ENCODE measurements at places on chromosomes 12 and 14. TPM values are rescaled to one million over a fixed set of nuclear protein-coding genes. Genes with fewer than 3 reads are reported as not detected.
A peak's percentile ranks its signal among the peaks of the same experiment; 100 is the strongest.

DNA sequence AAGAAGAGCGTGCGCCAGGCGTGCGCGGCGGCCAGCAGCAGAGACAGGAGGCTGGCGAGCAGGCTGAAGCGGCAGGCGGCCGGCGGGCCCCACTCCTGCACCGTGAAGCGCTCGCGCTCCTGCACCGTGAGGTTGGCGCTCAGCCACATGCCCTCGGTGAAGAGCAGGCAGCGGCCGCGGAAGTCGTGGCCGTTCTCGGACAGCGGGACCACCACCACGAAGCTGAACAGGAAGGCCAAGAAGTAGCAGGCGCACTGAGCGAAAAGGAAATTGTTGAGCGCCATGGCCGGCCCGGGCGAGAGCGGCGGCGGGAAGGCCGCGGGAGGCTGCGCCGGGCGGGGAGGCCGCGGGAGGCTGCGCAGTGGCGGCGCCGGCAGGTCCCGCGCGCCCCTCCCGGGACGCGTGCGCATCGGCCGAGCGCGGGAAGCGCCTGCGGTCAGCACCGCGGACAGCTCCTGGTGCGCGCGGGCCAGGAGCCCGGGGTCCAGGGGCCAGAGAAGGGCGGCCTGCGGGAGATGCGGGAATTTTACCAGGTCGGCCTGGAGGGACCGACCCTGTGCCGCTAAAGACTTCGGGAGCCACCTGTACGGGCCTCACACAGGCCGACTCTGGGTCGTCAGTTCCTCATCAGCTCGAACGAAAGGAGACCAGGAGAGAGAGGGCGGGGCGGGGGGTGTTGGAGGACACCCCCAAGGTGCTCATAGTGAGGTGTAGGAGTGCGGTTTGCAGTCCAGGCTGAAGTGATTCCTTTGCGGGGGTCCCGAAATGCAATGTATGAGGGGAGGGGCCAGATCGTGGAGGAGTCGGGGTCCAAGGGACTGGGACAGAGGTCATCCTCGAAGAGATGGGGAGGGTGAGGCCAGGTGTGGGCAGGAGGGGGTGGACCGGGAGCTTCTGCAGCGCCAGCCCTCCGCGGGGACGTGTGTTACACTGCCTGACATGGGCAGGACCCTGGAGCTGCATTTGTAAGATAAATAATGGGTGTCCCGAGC, at the start of gene TMEM179:
TSS of gene TMEM179 (minus strand) at position 315 of the 992 bp plus-strand sequence. CDS start at position 284, 31 bp downstream.
- DNase-seq, result no peak

The MPHOSPH9 gene
- 32.8 TPM for polyA plus RNA-seq

DNA sequence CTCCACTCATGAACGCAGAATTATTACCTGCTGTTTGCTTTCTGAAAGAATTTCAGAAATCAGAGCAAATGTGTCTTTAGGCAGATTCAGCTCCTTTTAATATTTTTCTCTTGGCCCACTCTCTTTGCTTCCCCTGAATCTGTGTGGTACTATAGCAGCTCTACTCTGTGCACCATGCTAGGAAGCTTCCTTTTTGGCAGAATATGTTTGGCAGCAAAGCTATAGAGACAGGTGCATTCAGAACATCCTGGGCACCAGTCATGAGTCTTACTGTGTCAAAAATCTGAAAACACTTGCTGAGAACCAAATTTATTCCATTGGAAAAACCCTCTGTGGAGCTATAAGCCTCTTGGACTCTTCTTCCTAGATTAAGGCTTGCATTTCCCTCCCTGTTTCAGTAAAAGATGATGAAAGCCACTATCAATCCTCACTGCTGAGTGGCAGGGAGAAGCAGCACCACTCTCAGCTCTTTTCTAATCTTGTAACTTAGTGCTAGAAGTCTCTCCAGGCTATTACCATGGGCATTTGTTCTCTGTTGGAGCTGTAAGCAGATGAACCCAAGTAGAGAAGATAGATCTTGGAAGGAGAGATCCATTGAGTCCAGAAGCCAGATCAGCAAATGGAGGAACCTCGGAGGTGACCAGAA, 18.2 kb downstream of the CIPC start:
- no peak for DNase-seq

- DNase-seq, result no peak
Observed at GRCh38 chr14:37320106-37320505, 122.4 kb downstream of the MIPOL1 start.

DNA sequence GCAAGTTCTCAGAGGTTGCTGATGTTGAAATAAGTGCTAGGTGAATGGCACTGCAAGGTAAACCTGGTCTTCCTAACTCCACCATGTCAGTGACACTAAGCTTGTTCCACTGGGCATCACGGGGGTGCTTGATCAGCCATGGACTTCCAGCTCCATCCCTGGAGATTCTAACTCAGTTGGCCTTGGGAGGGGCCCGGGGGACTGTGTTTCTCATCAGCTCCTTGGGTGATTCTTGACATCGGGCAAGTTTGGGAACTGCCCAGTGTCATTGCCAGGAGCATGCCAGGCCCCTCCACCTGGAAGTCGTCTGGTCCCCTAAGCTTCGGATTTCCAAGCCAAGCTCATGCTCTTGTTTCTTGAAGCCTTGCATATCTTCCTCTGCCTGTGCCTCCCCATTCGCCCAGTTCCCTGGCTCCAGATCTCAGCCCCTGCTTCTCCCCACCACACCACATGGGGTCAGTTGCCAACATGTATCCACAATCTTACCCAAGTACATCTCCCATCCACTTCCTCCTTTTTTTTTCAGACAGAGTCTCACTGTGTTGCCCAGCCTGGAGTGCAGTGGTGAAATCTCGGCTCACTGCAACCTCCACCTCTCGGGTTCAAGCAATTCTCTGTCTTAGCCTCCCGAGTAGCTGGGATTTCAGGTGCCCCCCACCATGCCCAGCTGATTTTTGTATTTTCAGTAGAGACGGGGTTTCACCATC, 30.7 kb upstream of the RFLNA start:
- no peak for DNase-seq

The TCL1B gene
- not detected for polyA plus RNA-seq

The ANKRD33 gene
- polyA plus RNA-seq, result 0.21 TPM

DNA sequence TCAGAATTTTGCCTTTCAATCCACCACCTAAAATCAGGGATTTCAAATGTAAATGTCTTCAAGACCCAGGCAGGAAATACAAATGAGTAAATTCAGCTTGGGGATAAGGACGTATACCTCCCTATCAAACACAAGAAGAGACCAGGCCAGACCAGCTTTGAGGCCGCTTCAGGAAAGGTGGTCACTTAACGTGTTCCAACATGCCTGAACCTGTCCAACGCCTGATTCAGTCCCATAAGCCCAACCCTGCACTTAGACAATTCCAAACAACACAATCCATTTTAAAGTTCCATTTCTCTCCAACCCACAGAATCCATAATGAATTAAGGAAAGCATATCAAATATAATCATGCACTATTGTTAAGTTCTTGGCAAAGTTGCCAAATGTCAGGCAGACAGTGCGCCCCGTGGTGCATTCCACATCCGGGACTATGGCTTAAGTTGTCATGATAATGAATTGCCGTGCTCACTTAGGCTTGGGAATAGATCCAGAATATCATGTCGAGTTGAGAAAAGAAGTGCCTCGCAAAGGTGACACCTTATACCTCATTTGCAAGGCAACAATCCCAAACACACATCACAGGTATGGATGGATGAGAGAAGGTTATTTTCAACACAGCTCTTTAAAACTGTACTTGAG, 35.5 kb downstream of the CCDC60 start:
- DNase-seq, result no peak

The SYNE2 gene
- polyA plus RNA-seq, result 49.1 TPM

- no peak for DNase-seq
Observed at GRCh38 chr12:29639893-29640495, 142.5 kb upstream of the OVCH1 start.

- no peak for DNase-seq
Observed at GRCh38 chr12:70236990-70237389, 6.2 kb upstream of the CNOT2 start.

GRCh38 chr14:100312877-100313400, 6.7 kb upstream of the SLC25A29 start:
- no peak for DNase-seq

DNA sequence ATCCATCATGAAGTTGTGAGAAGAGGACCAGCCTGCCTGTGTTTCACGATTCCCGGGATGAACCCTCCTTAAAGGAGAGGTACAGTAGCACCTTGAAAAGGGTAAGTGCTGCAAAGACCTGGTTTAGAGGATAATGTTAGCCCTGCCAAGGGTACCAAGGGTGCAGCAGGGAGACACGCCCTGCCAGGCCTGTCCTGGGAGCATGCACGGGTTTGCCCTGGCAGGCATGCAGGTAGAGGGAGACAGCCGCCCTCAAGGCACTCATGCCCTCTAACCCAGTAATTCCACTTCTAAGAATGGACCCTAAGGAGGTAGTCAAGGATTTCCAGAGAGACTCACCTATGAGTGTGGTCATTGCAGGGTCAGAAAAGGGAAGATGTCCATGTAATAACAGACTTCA, 65.0 kb downstream of the DIO3 start:
- no peak for DNase-seq

GRCh38 chr12:84910549-84911241, 1.9 kb downstream of the SLC6A15 start:
- peak; percentile 27 for DNase-seq

DNA sequence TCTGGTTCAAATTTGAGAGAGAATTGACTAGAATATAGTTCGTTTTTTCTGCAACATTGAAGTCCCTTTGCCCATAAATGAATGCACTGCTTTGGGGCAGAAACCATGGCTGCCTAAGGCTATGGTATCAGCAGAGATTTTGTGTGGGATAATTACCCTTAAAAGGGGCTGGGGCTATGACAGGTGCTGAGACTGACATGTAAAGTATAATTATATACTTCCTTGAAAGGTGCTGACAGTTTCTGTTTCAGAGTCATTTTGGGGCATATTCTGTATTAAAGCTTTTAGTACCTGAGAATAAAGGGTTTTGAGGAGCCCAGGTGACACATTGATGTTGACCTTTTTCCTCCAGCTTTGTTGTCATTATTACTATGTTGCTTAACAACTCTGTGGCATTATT, 150.3 kb upstream of the PTPRQ start:
- DNase-seq, result no peak

The DENR gene
- 72.5 TPM for polyA plus RNA-seq

- DNase-seq, result no peak
Observed at GRCh38 chr14:51488569-51489220, 163.0 kb upstream of the FRMD6 start.

The CLEC2A gene
- not detected for polyA plus RNA-seq

The SIX4 gene
- polyA plus RNA-seq, result 2.6 TPM

The ETFRF1 gene
- polyA plus RNA-seq, result 53.1 TPM

DNA sequence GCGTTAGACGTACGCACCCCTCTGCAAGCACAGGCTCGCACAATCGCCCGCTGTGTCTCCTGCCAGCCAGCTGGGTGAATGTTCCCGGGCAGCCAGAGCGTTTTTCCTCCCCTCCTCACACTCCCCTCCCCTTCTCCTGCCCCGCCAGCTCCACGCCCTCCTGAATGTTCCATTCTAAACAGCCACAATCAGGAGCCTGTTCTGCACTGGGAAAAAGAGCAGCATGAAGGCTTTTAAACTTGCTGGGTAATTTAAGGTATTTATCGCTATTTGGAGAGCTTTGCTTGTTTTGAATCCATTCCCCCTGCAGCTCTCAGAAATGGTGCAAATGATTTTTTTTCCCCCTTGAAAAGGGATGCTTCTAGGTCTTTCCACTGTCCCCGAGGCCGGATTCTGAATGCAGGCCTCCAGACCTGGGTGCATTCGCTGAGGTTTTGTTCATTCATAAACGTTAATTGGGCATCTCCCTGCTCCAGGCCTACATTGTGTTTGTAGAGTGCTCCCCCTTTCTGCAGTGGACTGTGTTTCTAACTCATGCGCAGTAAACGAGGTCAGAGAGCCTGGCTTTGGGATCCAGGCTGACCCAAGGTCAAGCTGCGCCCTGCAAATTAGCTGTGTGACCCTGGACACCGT, 212.5 kb downstream of the CHST11 start:
- DNase-seq, result peak; percentile 89

GRCh38 chr12:18224745-18225144, 36.6 kb upstream of the PIK3C2G start:
- DNase-seq, result peak; percentile 6

DNA sequence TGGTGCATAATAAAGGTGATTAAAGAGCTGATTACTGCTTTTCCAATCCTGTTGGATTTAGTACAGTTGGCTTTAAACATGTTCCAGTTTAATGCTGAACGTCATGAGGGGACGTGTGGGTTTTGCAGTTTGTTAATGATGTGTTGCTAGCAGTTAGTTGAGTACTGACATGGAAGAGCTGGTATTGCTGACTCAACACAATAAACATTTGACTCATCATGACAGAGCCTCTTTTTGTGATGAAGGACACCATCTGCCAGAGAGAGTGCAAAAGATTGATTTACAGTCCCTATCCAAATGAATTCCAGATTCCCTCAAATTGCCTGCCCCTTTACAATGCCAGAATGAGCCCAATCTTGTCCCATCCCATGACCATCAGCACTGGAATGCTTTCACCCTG, 346.2 kb upstream of the PRICKLE1 start:
- DNase-seq, result no peak

DNA sequence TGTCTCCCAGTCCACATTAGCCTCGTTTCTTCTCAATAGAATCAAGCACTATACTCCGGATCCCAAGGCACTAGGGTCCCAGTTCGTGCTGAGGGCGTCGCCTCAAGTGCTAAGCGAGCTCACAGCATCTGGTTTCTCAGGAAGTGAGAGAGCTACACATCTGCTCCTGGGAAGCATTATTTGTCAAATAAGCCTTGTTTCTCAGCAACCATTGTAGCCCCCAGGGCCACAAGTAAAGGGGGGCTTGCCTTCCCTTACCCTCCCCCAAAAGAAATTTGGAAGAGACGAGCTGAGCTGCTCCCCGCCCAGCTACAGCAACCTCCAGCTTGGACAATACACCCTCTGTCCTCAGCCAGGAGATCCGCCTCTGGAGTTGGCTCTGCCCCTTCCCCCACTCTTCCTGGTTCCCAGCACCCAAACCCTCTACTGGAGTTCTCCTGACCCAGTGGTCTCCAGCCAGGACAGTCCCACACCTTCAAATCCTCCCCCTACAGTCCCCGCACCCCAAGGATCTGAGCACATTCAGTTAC, 5.7 kb upstream of the TNS2 start:
- DNase-seq, result no peak

GRCh38 chr12:127174881-127175280, 1092.1 kb upstream of the TMEM132C start:
- DNase-seq, result no peak

GRCh38 chr12:57006809-57007475, 596 bp upstream of the ZBTB39 start:
- no peak for DNase-seq

The SDR9C7 gene
- 0.27 TPM for polyA plus RNA-seq

- DNase-seq, result no peak
Observed at GRCh38 chr14:90440592-90440991, 43.8 kb downstream of the CALM1 start.

GRCh38 chr12:27252934-27253333, 8.8 kb downstream of the STK38L start:
- DNase-seq, result no peak
